Fibroblast of pulmonary artery (primary cell): ENCODE measurements at places on chromosomes 6 and 20.

GRCh38 chr6:112320561-112321318 is 26.4 kb upstream of the RFPL4B start:
- DNase-seq = no peak

DNA sequence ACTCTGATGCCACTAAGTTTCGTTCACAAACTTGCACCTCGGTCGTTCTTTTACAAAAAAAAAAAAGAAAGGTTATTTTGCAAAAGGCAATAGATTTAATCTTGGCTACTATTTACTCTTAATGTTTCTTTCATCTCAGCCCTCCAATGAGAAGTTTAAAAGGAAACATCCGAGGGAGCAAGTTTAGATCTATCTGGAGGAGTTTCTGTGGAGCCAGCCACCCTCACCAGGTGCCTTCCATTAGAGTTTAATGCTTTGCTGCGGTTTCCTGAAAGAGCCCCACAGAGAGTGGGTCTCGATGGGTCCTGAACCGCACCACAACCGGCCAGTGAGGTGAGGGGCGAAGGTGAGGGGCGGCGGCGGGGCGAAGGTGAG is 632 bp downstream of the PRKN start:
- no peak for DNase-seq

- no peak for DNase-seq
These were observed 113.1 kb downstream of the SULF2 start for GRCh38 chr20:47672166-47672565.

DNA sequence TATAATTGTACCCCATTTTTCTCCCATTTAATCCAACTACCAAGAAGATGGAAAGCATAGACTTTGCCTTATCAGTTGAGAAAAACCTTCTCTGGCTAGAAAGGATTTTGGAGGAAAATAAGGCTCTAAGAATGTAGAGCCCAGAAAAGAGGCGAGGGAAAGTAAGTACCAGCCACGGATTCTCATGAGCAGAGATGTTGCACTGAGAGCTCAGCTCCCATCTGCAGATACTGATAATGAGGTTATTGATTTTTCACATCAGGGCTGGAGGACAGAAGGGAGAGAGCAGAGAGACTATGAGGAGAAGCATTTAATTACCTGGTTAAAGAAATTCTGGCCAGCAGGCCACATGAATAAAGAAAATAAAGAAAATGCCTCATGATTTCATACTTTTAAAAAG is 104.4 kb upstream of the FAM184A start:
- no peak for DNase-seq

GRCh38 chr20:22460231-22460630 is 124.1 kb downstream of the FOXA2 start:
- DNase-seq = no peak

DNA sequence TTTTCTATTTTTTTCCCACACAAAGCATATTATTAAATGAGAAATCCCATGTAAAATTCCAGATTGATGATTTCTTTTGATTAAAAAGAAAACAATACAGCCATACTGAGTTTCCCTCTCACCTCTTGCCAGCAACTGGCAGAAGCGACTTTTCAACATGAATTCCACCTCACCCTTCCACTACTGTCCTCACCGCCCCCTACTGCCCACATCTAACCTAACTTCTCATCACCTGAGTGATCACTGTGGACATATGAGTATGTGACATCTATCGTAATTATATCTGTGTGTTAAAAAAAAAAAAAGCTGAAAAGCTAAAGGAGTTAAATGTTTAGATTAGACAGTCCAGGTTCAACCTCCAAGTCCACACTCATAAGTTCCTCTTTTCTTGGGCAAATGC is 528.6 kb downstream of the PRKN start:
- DNase-seq = no peak

GRCh38 chr6:163095401-163095800 is 319.1 kb upstream of the QKI start:
- DNase-seq = no peak

GRCh38 chr6:75283907-75284631 is 523 bp downstream of the TMEM30A start:
- peak; percentile 31 for DNase-seq

DNA sequence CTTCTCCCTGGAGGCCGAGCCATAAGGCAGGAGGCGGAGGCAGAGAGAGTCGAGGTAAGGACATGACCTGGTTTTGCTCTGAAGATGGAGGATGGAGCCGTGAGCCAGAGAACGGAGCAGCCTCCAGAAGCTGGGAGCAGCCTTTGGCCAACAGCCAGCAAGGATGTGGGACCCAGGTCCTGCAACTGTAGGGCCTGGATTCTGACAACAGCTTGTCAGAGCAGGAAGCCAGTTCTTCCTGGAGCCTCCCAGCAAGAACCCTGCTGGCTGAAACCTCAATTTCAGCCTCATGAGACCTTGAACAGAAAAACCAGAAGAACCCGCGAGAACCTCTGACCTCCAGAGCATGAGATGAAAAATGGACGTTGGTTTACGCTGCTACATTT is 13.4 kb upstream of the MRGBP start:
- DNase-seq = peak; percentile 30

GRCh38 chr6:36928547-36928918 is 26.0 kb upstream of the PI16 start:
- no peak for DNase-seq

DNA sequence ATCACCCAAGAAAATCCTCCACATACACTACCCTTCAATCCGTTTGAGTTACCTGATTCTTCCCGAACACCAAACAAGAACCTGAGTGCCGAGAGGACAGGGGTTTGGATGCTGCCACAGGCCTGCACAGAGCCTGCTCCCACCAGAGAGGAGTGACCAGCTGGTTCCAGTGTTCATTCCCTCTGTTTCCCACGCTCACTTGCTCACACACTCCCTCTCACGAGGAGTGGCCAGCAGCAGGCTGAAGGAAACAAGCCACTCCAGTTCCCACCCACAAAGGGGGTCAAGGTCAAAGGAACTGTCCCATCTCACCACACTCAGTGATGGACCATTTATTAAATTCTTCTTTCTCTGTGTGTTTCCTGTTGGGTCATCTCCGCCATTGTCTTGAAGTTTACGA is 97.2 kb upstream of the SNX9 start:
- no peak for DNase-seq

GRCh38 chr20:60765821-60766403 is 486.1 kb upstream of the CDH4 start:
- no peak for DNase-seq

DNA sequence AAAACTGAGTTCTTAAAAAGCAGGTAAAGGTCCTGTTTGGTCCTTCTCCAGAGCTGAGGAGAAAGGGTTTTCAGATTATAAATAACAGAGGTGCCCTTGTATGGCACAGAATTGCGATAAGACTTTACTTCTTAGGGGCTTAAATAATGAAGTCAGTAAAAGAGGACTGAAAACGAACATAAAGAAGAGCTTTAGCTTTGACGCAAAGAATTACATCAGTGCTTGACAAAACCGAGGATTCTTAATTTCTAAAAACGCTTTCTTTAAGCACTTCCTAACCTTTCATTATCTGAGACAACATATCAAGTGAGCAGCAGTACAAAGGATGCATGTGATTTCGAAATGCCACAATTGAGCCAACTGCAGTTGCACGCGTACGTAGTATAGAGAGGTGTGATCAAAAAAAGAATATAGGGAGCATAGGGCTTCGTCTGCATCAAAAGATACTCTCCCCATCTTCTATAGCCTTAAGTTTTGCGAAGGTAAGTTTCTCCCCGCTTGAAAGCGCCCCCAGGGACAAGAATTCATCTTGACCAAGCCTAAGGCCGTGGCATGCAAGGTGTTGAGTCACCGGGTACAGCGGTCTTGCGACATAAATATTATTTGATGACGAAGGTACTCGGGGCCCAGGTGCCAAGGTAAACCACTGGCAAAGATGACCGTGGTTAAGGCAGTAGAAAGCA is 778 bp upstream of the LOC128125822 start:
- peak; percentile 86 for DNase-seq

DNA sequence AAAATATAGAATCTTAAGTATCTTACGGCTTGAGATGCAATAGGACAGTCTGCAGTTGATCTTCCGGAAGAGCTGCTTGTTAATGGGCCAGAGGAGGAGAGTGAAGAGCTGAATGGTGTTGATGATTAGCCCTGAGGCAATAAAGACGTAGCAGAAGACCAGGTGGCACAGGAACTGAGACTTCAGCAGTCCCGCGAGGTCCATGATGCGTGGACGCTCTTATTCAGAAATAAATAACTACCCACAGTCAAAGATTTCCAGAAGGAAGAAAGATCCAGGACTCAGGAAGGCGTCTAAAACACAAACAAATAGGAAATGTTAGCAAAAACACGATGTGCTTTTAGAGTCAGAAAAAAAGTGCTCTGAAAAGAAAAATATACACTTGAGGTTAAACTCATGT is 41.9 kb downstream of the AGPAT4 start:
- no peak for DNase-seq

DNA sequence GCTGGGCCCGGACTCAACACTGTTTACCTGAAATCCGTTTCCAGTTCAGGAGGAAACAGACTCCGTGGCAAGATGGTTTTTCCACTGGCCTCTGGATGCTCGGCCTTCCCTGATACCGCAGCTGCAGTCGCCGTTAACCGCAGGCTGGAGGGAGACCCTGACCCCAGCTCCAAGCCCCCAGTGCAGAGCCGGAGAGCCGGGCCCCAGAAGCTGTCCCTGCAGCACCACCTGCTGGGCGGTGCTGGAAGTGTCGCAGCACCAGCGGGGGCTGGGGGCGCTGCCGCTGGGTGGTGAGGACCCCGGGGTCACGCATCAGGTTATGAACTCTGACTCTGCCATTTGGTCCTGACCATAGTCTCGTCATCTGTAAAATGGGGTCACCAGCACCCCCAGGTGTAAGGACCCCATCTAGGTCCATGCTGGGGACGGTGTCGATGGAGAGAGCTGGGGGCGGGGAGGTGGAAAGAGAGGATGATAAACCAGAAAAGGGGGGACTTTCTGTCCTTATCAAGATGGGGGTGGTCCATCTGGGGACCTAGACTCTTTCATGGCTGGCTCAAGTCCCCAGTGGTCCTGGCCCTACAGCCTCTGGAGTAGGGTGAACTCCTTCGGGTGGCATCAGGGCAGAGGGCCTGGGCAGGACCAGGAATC is 20.8 kb upstream of the CHRNA4 start:
- peak; percentile 3 for DNase-seq

- DNase-seq = no peak
These were observed 53.1 kb downstream of the MAP3K7 start for GRCh38 chr6:90533615-90534336.

DNA sequence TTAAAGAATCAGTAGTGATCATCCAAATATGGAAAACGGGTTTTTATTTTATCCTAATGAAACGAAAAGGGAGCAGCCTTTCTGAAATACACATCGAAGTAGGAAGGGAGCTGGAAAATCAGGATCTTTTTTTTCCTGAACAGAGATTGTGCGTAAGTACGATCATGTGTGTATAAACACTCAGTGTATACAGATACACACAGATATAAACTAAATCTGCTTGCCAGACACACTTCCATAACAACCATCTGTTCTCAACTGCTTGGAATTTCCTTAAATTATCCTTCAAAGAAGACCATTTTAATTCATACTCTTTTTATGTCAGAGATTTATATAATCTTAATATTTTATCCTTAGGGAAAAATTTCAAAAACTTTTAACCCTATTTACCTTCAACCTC is 110.7 kb downstream of the CHD6 start:
- no peak for DNase-seq
